Fibroblast of lung (primary cell): ENCODE measurements at places on chromosomes 2 and 18. TPM values are rescaled to one million over a fixed set of nuclear protein-coding genes. Genes with fewer than 3 reads are reported as not detected.

DNA sequence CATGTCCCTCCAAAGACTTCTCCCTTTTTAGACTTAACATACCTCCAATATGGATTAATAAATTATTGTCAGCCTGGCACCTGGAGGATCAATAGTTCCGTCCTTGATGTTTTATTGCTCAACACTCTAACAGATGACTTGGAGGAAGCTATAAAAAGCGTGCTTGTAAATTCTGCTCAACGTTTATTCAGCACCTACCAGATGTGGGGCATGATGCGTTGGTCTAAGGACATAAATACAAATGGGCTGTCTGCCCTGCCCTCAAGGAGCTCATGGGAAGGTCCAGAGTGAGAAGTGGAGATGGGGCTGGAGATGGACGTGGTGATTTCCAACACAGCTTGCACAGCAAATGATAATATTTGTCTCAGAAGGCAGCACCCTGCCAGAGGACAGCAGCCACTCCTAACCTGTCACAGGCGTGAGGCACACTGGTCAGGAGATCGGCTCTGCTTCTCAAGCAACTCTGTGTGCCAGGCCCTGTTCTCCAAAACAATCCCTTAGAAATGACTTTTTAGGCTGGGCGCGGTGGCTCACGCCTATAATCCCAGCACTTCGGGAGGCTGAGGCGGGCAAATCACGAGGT is 25.5 kb upstream of the ZCCHC2 start:
- H3K4me3 ChIP-seq = no peak overlapping the region
- H3K4me1 ChIP-seq = no peaks in the 10 kb centered on the region
- DNase-seq = no peak
- peaks cover 4% of the 10 kb centered on the region for H3K27me3 ChIP-seq

DNA sequence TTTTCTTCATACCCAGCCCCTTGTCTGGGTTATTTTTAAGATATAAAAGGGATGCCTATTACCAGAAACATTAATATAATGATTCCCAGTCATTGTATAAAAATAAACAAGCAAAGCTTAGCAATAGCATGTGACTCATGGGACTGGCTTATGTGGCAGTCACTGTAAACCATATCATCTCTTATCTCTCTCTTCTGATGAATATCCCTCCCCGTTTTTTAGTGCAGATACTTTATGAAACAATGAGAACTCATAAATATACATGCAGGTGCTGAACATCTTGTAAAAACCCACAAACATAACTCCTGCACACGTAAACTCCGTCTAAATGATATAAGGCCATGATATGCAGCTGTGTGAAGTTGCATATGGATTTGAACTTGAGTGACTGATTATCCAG is 154.9 kb downstream of the MGAT5 start:
- H3K27me3 ChIP-seq = no peaks in the 10 kb centered on the region
- H3K4me1 ChIP-seq = peaks cover 65% of the 10 kb centered on the region
- DNase-seq = peak; percentile 52
- no peak overlapping the region for H3K4me3 ChIP-seq
- H3K27ac ChIP-seq = peak overlapping the region; percentile 77

GRCh38 chr2:65420712-65421431 is 11.5 kb downstream of the SPRED2 start:
- peak; percentile 61 for DNase-seq
- H3K4me3 ChIP-seq = no peak overlapping the region
- peaks cover 9% of the 10 kb centered on the region for H3K4me1 ChIP-seq
- no peaks in the 10 kb centered on the region for H3K27me3 ChIP-seq

DNA sequence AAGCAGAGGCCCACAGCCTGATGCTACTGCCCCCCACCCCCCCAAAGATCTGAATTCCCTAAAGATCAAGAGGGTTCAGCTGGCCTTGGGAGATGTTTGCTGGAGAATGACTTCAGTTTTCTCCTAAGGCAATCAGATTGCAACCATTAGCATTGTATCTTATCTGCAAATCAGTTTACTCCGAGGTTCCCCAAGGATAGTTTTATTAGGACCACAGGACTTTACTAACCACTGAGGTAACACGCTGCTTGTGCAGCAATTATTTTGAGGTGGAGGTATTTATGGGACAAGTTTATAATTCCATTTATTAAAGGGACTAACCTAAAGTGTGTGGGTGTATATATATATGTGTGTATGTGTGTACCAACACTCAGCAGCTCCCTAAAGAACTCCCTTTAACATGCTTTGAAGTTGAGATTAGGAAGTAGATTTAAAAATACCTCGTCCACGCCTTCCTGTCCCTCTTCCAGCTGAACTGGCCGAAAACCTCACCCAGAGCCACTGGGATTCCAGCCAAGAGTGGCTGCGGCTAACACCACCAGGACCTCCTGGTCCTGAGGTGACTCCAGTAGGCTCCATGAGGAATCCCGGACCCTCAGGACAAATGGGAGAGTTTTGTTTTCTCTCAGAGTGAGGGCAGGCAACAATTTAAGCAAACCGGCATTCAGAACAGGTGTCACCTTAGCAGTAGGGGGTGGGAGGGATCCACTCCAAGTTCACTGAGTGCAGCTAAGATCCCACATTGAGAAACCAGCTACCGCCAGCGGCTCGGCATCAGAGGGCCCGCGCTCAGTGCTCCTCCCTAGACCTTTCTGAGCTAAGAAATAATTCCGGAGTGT is 3.0 kb upstream of the DLX1 start:
- H3K4me1 ChIP-seq = peaks cover 6% of the 10 kb centered on the region
- DNase-seq = no peak
- no peaks in the 10 kb centered on the region for H3K36me3 ChIP-seq
- H3K27ac ChIP-seq = no peak overlapping the region

- no peaks in the 10 kb centered on the region for H3K27me3 ChIP-seq
- no peaks in the 10 kb centered on the region for H3K36me3 ChIP-seq
- H3K4me1 ChIP-seq = peaks cover 3% of the 10 kb centered on the region
- H3K4me3 ChIP-seq = peak within 1 kb of the TSS; percentile 97
Measured at GRCh38 chr2:44361330-44362206, at the start of the genes CAMKMT and PREPL. CAMKMT (plus strand) TSS chr2:44361947. PREPL (minus strand) TSS chr2:44361494; CDS start chr2:44346342, 15,152 bp downstream.

- no peak for DNase-seq
- H3K27ac ChIP-seq = no peak overlapping the region
- peaks cover 4% of the 10 kb centered on the region for H3K36me3 ChIP-seq
Measured at GRCh38 chr18:11891737-11892136, 16.4 kb downstream of the MPPE1 start.

DNA sequence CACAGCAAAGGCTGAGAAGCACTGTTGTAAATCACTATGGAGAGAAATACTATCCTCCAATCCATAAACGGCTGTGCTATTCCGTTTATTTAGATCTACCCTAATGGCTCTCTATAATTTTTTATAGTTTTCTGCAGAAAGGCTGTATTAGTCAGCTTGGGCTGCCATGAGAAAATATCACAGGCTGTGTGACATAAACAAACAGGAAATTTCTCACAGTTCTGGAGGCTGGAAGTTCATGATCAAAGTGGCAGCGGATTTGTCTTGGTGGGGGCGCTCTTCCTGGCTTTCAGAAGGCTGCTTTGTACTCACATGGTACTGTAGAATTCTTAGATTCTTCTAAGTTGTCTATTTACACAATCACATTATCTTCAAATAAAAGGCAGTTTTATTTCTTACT is 44.1 kb downstream of the C1D start:
- no peaks in the 10 kb centered on the region for H3K36me3 ChIP-seq
- H3K4me1 ChIP-seq = no peaks in the 10 kb centered on the region
- no peak overlapping the region for H3K4me3 ChIP-seq
- H3K27me3 ChIP-seq = no peaks in the 10 kb centered on the region

DNA sequence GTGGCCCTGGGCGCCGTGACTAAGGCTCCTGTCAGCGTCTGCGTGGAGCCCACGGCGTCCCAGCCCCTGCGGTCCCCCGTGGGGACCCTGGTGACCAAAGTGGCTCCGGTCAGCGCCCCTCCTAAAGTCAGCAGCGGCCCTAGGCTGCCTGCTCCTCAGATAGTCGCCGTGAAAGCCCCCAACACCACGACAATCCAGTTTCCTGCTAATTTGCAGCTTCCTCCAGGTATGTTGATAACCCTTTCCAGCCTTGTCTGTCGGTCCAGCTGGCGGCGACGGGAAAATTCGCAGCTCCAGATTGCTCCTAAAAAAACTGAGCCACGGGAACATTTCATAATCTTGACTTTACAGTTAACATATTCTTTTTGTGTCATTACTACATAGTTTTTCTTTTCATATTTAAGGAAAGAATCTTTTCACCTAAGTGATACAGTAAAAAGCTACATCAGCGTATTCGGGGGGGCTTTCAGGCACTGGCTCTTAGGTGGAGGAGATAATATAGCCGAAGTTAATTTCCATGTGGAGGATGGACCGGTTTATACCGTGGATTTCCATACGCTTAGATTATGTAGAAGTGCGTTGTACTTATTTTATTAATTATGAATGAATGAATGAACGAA is 916 bp downstream of the TAF4B start:
- H3K27me3 ChIP-seq = no peaks in the 10 kb centered on the region
- no peak overlapping the region for H3K27ac ChIP-seq
- no peak for DNase-seq
- H3K36me3 ChIP-seq = no peaks in the 10 kb centered on the region
- no peaks in the 10 kb centered on the region for H3K4me1 ChIP-seq

GRCh38 chr2:216497382-216498069 is 1.1 kb upstream of the RPL37A start:
- H3K27ac ChIP-seq = peak overlapping the region; percentile 82
- peaks cover 9% of the 10 kb centered on the region for H3K4me1 ChIP-seq
- no peak for DNase-seq
- peaks cover 15% of the 10 kb centered on the region for H3K36me3 ChIP-seq
- H3K27me3 ChIP-seq = no peaks in the 10 kb centered on the region

DNA sequence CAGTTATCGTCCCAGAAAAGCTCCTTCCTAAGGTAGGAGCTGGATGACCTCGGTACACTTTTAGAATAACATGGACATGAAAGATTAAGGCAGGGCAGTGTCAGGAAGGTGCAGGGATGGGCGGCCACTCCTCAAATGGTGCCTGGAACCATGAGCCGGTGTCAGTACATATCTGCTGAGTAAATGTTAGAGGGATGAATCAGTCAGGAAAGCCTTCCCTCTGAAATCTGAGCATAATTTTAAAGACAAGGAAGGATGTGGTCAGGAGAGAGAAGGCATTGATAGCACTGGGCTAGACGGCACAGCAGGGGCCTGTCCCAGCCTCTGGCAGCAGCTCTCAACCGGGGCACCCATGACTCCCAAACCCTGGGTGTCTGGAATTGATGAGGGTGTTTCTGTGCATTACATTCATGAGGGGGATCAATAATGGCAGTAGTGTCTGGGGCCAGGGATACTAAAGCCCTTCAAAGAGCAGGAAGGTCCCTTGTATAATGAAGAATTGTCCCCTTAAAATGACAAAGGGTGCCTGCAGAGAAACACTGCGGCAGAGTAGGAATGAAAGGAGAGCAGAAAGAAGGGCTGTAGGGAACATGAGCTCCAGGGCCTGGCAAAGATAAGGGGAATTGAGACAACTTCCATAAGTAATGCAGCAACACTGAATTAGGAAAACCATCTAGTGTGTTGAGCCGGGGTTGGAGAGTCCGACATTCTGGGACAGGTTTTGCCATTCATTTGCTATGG is 162.3 kb upstream of the REV1 start:
- no peaks in the 10 kb centered on the region for H3K4me1 ChIP-seq
- H3K36me3 ChIP-seq = no peaks in the 10 kb centered on the region
- DNase-seq = no peak
- H3K4me3 ChIP-seq = no peak overlapping the region
- no peaks in the 10 kb centered on the region for H3K27me3 ChIP-seq

- peak overlapping the region; percentile 78 for H3K27ac ChIP-seq
- peak overlapping the region; percentile 76 for H3K4me3 ChIP-seq
- H3K4me1 ChIP-seq = peaks cover 2% of the 10 kb centered on the region
- no peaks in the 10 kb centered on the region for H3K36me3 ChIP-seq
- DNase-seq = peak; percentile 65
Measured at GRCh38 chr2:205684871-205685313, 2.6 kb downstream of the NRP2 start.

DNA sequence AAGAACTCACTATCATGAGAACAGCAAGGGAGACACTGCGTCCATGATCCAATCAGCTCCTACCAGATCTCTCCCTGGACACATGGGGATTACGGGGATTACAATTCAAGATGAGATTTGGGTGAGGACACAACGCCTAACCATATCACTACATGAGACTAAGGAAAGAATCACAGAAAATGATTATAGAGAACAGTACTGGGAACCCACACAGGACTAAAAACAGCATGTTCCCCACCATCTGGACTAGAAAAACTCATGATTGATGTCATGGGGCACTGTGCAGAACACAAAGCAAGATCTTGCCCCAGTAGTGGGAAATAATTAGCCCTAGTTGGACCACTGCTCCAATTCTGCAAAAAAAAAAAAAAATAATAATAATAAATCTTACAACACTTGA is 63.5 kb downstream of the HIBCH start:
- H3K4me3 ChIP-seq = no peak overlapping the region
- DNase-seq = no peak
- no peaks in the 10 kb centered on the region for H3K4me1 ChIP-seq
- no peak overlapping the region for H3K27ac ChIP-seq

GRCh38 chr2:195830968-195831950 is 174.2 kb downstream of the SLC39A10 start:
- no peaks in the 10 kb centered on the region for H3K27me3 ChIP-seq
- DNase-seq = peak; percentile 14
- H3K27ac ChIP-seq = no peak overlapping the region
- no peak overlapping the region for H3K4me3 ChIP-seq

DNA sequence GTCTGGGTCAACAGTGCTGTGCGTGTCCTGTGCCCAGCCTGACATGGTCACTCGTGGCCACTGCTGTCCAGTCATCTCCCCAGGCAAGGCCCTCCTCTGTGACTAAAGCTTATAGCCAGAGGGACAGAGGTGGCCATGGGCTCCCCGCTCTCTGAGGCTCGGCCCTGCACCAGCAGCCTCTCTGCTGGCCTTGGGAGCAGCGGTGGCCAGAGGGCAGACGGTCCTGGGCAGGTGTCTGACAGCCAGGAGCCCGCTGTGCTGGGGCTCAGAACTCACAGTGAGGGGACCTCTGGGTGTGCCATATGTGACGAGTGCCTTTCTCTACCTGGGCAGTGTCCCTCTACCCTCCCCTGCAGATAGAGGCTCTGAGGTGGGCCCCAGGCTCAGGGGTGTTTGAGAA is 98.7 kb downstream of the FAM210A start:
- DNase-seq = no peak
- H3K27ac ChIP-seq = no peak overlapping the region
- no peaks in the 10 kb centered on the region for H3K4me1 ChIP-seq
- H3K36me3 ChIP-seq = no peaks in the 10 kb centered on the region
- no peaks in the 10 kb centered on the region for H3K27me3 ChIP-seq
- no peak overlapping the region for H3K4me3 ChIP-seq

DNA sequence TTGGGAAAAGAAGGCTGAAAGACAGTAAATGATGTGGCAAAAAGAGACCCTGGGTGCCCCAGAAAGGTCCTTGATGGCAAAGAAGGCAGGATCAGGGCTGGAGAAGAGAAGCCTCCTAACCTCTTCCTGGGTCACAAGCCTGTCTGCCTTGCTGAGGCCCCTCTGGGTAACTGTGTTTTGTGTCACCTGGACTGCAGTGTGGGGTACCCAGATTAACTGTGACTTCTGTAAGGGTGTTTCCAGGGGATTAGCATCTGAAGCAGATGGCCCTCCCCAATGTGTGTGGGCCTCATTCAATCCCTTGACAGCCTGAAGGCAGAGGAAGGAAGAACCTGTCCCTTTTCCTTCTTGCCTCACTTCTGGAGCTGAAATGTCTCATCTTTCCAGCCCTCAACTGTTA is 35.6 kb upstream of the APCDD1 start:
- H3K36me3 ChIP-seq = no peaks in the 10 kb centered on the region
- H3K4me1 ChIP-seq = peaks cover 8% of the 10 kb centered on the region
- H3K27ac ChIP-seq = no peak overlapping the region
- no peak overlapping the region for H3K4me3 ChIP-seq

TOGARAM2 gene
- 0.26 and 0.33 TPM in 2 replicates for total RNA-seq

NYAP2 gene
- total RNA-seq = under 0.01 TPM in 1 of 2 replicates, not detected in the other

ALPG gene
- total RNA-seq = not detected in 2 replicates

CTIF gene
- total RNA-seq = 17.2 and 28.1 TPM in 2 replicates

TTL gene
- total RNA-seq = 24.7 and 28.2 TPM in 2 replicates

MLPH gene
- total RNA-seq = 8.2 and 10.7 TPM in 2 replicates

KYNU gene
- 1.5 and 4.6 TPM in 2 replicates for total RNA-seq

LBX2 gene
- total RNA-seq = 1.5 and 3.0 TPM in 2 replicates

MOCOS gene
- 9.0 and 13.9 TPM in 2 replicates for total RNA-seq

EPAS1 gene
- total RNA-seq = 82.4 and 120 TPM in 2 replicates

SH3RF3 gene
- total RNA-seq = 6.7 and 10.1 TPM in 2 replicates
